ENCODE measurements at places on chromosomes 5 and 9.

DNA sequence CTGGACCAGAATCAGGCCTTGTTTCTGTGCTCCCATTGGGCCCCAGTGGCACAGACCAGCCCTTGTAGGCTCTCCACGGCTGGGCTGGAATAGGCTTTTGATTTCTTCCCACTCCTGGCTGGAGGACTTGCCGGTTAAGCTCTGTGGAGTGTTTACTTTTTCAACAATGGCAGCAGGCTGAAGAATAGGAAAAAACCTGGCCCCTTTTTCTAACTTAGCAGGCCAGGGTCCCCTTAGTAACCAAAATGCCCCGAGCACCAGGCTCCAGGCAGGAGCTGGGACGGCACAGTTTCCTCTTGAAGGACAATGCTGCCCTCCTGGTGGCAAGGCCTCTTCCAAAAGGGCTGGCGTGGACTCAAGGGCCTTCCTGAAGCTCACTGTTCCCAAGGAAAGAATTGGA, 230.3 kb downstream of the CRB2 start:
- DNase-seq: no peak
- no peaks in the 10 kb centered on the region for H3K27me3 ChIP-seq
- H3K36me3 ChIP-seq: no peaks in the 10 kb centered on the region

DNA sequence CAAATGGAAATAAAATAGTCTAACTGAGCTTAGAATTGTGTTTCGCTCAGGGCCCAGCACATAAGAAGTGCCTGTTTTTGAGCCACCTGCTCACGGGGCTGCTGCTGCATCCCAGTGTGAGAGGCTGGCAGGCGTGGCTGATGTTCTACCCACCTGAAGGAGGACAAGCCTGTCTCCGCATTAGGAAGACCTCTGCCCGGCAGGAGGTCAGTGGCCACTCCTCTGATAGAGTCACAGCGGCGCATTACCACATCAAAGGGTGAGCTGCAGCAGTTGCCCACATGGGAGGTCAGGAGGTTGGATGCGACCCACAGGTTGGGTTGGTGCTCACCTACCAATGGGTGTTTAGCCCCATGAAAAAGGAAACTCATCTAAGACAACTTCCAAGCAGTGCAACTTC, 3.7 kb upstream of the SLC6A7 start:
- no peak overlapping the region for H3K27ac ChIP-seq
- no peak for DNase-seq
- peaks cover under 1% of the 10 kb centered on the region for H3K4me1 ChIP-seq
- H3K4me3 ChIP-seq: no peak overlapping the region
- no peaks in the 10 kb centered on the region for H3K36me3 ChIP-seq
- H3K27me3 ChIP-seq: peaks cover 14% of the 10 kb centered on the region

GRCh38 chr9:2788919-2789318, 55.0 kb downstream of the PUM3 start:
- H3K27ac ChIP-seq: no peak overlapping the region
- H3K27me3 ChIP-seq: no peaks in the 10 kb centered on the region
- DNase-seq: no peak
- no peaks in the 10 kb centered on the region for H3K36me3 ChIP-seq
- H3K4me3 ChIP-seq: no peak overlapping the region

- no peak overlapping the region for H3K4me3 ChIP-seq
- H3K27ac ChIP-seq: no peak overlapping the region
- H3K27me3 ChIP-seq: no peaks in the 10 kb centered on the region
- no peaks in the 10 kb centered on the region for H3K36me3 ChIP-seq
Measured at GRCh38 chr9:134768709-134769351, 111.8 kb upstream of the FCN2 start.

DNA sequence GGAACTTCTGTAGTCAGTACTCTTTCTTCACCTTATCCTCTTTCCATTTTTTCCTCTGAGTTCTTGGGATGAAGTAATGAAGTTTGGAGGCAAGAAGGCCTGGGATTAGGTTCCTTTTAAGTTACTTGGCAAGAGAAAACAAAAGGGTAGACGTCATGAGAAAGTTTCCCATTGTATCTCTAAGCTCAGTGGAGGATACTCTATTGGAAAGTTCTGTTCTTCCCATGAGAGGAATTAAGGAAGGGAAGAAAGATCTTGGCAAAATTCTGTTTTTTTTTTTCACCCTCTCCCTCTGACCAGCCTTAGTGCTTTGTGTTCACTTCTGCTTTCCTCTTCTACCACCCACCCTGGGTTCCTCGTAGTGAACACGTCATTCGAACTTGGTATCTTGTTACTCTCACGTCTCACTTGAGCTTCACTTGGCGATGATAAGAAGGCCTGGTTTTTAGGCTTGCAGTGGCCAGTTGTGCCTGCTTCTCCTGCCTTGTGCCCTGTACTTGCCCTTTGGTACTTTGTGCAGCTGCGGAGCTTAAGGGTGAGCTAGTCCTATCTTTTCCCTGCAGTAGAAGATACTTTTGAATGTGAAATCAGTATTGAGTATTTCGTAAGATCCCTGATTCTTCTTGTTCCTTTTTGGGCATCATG, 67.0 kb downstream of the ARHGAP26 start:
- no peak for DNase-seq
- peaks cover 7% of the 10 kb centered on the region for H3K4me1 ChIP-seq
- H3K4me3 ChIP-seq: no peak overlapping the region
- no peak overlapping the region for H3K27ac ChIP-seq
- no peaks in the 10 kb centered on the region for H3K36me3 ChIP-seq
- H3K27me3 ChIP-seq: no peaks in the 10 kb centered on the region

- no peak overlapping the region for H3K4me3 ChIP-seq
- no peaks in the 10 kb centered on the region for H3K4me1 ChIP-seq
- DNase-seq: no peak
- no peaks in the 10 kb centered on the region for H3K27me3 ChIP-seq
- H3K36me3 ChIP-seq: no peaks in the 10 kb centered on the region
Measured at GRCh38 chr5:548256-548655, 24.0 kb upstream of the SLC9A3 start.

GRCh38 chr9:120714846-120715388, 647 bp upstream of the MEGF9 start:
- DNase-seq: peak; percentile 30
- H3K4me1 ChIP-seq: peaks cover 18% of the 10 kb centered on the region
- H3K27ac ChIP-seq: peak overlapping the region; percentile 83
- no peaks in the 10 kb centered on the region for H3K27me3 ChIP-seq
- no peaks in the 10 kb centered on the region for H3K36me3 ChIP-seq
- peak overlapping the region; percentile 87 for H3K4me3 ChIP-seq

DNA sequence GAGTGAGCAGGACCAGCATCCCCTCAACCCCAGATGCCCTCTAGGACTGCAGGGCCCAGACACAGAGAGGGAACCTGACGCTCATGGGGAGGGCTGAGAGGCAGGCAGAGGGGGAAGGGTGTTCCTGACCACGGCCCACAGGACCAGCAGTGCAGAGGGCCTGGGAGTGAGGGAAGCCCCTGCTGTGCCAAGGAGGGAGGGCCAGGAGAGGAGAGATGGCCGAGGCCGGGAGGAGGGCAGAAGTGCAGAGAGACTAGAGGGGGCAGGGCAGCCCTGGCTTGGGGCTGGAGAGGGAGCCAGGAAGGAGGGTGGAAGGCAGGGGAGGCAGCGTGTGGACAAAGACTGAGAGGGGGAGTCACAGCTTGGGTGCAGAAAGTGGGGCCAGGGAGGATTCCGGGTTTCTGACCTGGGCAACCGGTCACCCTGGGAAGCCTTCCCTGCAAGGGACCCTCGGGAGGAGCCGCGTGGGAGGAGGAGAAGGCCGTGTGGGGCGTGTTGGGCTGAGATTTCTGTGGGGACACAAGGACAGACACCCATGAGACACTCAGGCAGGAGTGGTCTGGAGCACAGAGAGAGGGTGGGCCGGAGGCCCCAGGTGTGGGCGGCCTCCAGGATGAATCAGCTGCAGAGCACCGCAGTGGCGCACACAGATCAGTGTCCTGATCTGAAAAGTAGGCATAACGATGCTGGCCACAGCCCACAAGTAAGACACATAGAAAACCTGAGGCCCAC, 117.5 kb downstream of the ADAMTS2 start:
- no peaks in the 10 kb centered on the region for H3K36me3 ChIP-seq
- no peak for DNase-seq
- H3K4me3 ChIP-seq: no peak overlapping the region
- H3K27me3 ChIP-seq: no peaks in the 10 kb centered on the region
